ENCODE measurements at places on chromosomes 11 and 22. TPM values are rescaled to one million over a fixed set of nuclear protein-coding genes. Genes with fewer than 3 reads are reported as not detected.

Gene ALDH3B1
- total RNA-seq, result 2.0 TPM

Gene UCP3
- 0.33 TPM for total RNA-seq

Gene SMIM35
- not detected for total RNA-seq

Gene MIOX
- not detected for total RNA-seq

Gene PKNOX2
- total RNA-seq, result 0.10 TPM

Gene OSBP2
- total RNA-seq, result 9.9 TPM

Gene OR5J2
- total RNA-seq, result not detected

Gene FAM111A
- total RNA-seq, result 40.9 TPM

Gene RCN1
- total RNA-seq, result 326 TPM

Gene LDLRAD3
- total RNA-seq, result 21.6 TPM

Gene APOA4
- not detected for total RNA-seq

Gene AMOTL1
- total RNA-seq, result 40.2 TPM

Gene SLC17A6
- total RNA-seq, result not detected

Gene TCN2
- 58.1 TPM for total RNA-seq

Gene C11orf91
- total RNA-seq, result 0.33 TPM

Gene CDC45
- total RNA-seq, result 26.5 TPM

Gene ABTB2
- total RNA-seq, result 0.76 TPM

Gene MYO7A
- 0.86 TPM for total RNA-seq

Gene DEUP1
- not detected for total RNA-seq

Gene SLC35E4
- 22.6 TPM for total RNA-seq

Gene CHEK2
- total RNA-seq, result 12.5 TPM

Gene MPZL3
- total RNA-seq, result 10.7 TPM

Gene KAT5
- 44.5 TPM for total RNA-seq

Gene TMPRSS4
- not detected for total RNA-seq

Gene SYCE3
- not detected for total RNA-seq

Gene OR5B21
- not detected for total RNA-seq

Gene SMC1B
- not detected for total RNA-seq

Gene APOA5
- total RNA-seq, result not detected

Gene TCN1
- 0.10 TPM for total RNA-seq
